CD4-positive, alpha-beta T cell treated with Interleukin-15 for 1 hour (primary cell): ENCODE measurements at places on chromosomes 4 and X.

DNA sequence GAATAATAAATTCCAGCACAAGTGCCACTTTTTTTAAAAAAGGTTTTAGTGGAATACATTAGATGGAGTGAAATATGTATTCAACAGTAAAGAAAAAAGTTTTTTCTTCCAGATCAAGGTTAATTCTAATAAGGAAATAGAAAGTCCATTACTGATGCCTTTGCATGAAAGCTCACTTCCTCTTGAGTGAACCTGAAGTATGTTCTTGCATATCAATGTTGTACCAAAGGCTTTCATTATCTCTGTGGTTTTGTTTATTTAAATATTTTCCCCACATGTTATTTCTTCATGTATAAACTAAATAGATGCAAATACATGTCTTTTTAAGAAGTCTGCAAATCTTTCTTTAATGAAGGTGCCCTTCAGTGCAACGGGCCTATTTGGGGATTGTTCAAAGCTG lies 307.9 kb downstream of the C4orf33 start:
- DNase-seq: no peak

- no peak for DNase-seq
These were observed 24.1 kb downstream of the CXCL8 start for GRCh38 chr4:73764513-73764912.

DNA sequence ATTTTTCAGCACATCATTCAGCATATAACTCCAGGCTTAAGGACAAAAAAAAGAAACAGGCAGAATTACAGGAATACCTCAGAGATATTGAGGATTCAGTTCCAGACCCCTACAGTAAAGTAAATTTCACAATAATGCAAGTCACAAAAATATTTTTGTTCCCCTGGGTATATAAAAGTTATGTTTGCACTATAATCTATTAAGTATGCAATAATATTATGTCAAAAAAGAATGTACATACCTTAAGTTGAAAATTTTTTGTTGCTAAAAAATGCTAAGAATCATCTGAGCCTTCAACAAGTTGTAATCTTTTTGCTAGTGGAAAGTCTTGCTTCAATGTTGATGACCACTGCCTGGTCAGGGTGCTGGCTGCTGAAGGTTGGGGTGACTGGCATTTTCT lies 2532.5 kb downstream of the ARAP2 start:
- DNase-seq: no peak

GRCh38 chrX:101409043-101409442 lies 1.0 kb downstream of the HNRNPH2 start:
- no peak for DNase-seq

- DNase-seq: no peak
These were observed 8.8 kb downstream of the TAPT1 start for GRCh38 chr4:16217300-16218051.

GRCh38 chr4:138014590-138015288 lies 227.4 kb downstream of the SLC7A11 start:
- no peak for DNase-seq

DNA sequence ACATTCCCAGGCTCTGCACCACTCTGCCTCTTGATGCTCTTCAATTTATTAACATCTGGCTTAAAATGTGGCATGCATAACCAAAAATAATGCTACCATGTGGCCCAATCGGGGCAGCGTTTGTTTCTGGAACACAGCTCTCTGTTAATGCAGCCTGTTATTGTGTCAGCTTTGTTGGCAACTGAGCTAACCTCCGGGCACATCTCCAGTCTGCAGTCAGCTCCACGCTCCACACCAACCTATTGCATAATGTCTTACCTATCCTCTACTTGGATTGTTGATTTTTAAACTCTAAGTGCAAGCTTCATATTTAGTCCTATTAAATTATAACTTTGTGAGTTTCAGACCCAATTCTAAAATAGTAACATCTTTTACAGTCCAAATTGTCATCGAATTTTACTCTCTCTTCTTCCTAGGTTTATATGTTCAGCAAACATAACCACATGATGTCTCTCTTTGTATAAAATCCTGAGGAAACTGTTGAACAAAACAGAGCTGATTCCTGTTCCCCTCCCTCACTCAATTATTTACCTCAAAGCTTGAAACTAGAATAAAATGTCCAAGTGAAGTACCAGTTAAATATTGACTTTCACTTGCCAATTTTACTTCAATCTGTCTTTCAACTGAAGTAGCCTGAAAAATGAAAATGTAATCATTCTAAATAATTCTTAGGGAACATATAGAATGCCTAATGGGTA lies 92.2 kb upstream of the RAPGEF2 start:
- DNase-seq: no peak

GRCh38 chr4:118981171-118981838 lies 92.7 kb downstream of the SYNPO2 start:
- DNase-seq: no peak
